Stimulated activated CD4-positive, alpha-beta T cell treated with anti-CD3 and anti-CD28 coated beads, TNF-alpha, amount 100 ng/mL, for 24 hours (primary cell): ENCODE measurements at places on chromosomes 5 and 9.

GRCh38 chr9:93525476-93525875 lies 50.9 kb upstream of the PHF2 start:
- DNase-seq, result no peak

DNA sequence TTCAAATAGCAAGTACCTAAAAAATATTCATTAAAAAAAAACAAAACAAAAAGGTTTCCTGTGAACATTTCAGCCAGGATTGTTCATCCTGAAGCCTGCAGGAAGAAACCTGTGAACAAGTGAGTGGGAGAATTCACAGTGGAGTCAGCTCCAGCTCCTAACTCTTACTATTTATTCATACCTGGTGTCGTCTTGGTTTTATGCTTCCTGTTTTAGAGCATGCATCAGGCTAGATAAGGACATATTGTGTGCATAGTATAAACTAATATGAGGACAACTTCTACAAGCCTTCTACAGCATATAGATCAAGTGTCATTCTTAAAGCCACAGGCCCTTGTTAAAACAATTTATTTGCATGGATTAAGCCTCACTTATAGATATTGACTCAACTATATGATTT lies 169.9 kb downstream of the EFNA5 start:
- DNase-seq, result no peak

- no peak for DNase-seq
Measured at GRCh38 chr9:114799441-114799840, 6.4 kb downstream of the TNFSF15 start.

GRCh38 chr9:99305820-99306811 lies 84.0 kb downstream of the SEC61B start:
- no peak for DNase-seq

DNA sequence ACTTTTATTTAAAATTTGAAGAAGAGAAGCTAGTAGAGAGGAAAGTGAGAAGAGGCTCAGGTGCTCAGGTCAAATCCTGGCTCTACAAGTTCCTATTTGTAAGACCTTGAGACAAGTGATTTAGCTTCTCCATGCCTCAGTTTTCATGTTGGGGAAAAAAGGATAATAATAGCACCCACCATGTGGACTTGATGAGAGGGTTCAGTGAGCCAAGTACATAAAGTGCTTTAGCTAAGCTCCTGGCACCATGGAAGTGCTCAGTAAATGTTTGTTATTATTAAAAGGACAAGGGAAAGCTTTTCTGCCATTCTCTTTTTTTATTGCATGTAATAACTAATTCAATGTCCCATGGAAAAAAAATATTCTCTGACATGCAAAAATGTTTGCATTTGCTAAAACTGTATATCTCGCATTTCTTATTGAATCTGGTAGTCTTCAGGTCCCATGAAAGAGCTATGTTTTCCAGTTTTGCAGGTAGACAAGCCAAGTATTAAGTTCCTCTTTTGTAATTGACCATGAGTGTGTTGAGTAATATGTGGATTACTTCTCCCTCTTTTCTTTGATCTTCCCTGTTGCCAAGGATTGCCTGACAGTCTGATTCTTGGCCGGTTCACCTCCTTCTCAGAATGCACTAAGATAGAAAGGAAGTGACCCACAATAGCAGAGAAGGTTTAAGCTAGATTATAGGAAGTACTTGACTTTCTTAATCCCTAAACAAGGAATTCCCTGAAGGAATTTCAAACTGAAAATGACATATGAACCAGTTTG lies 45.6 kb upstream of the TRIM32 start:
- no peak for DNase-seq

- DNase-seq, result no peak
Measured at GRCh38 chr5:132256783-132257130, 739 bp upstream of the PDLIM4 start.

- no peak for DNase-seq
Measured at GRCh38 chr5:54621709-54622108, 104.2 kb downstream of the SNX18 start.

DNA sequence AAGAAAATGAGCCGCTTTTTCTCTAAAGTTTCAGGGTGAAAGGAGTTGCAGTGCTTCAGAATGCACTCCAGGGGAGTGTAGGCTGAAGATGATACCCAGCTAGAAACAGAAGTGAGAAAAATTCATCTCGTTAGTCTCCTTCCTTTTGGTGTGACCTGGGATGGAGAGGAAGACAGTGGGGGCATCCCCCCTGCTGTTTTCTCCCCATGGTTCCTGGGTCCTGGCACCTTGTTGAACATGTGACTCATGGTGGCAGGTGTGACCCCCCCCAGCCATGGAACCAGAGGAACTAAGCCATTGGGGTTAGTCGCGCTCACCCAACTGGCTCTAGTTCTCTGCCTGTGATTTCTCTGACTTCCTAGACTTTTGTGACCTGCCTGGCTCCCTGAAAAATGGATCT lies 424.6 kb downstream of the CSNK1G3 start:
- no peak for DNase-seq

GRCh38 chr5:80341016-80341775 lies 21.4 kb downstream of the SPZ1 start:
- DNase-seq, result no peak

DNA sequence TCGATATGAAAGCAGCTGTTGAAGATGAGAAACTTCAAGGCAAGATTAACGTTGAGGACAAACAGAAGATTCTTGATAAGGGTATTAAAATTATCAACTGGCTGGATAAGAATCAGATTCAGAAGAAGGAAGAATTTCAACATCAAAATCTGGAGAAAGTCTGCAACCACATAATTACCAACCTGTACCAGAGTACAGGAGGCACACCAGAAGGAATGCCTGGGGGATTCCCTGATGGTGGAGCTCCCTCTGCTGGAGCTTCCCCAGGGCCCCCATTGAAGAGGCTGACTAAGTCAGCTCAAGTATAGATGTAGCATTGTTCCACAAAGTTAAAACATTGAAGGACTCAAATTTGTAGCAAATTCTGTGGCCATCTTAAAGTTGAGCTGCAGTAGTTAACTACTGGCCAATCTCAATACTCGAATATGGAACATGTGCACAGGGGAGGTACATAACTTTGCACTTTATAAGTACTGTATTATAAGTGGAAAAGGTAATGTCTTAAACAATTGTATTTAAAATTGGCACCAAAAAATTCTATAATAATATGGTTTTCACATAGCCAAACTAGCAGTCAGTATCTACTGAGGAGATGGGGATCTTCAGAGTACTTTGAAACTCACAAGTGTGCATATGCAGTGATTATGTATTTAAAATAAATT lies 237.5 kb downstream of the CHSY3 start:
- no peak for DNase-seq

- peak; percentile 50 for DNase-seq
Measured at GRCh38 chr5:132074772-132075718, 1.5 kb downstream of the CSF2 start.

DNA sequence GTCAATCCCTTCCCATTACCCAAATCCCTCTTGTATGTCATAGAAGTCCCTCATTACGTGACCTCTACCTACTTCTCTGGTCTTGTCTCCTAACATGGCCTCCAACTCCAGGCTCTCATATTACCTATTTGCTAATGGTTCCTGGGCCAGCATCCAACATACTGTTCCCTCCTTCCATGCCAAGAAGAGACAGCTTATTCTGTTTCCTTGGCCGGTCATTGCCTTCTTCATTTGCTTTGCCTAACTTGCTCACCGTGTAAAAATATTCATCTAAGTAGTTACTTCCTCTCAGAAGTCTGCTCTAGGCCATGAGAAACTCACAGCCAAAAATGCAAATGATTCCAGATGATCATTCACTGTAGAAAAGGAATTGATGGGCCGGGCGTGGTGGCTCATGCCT lies 8.9 kb upstream of the IL6ST start:
- no peak for DNase-seq

DNA sequence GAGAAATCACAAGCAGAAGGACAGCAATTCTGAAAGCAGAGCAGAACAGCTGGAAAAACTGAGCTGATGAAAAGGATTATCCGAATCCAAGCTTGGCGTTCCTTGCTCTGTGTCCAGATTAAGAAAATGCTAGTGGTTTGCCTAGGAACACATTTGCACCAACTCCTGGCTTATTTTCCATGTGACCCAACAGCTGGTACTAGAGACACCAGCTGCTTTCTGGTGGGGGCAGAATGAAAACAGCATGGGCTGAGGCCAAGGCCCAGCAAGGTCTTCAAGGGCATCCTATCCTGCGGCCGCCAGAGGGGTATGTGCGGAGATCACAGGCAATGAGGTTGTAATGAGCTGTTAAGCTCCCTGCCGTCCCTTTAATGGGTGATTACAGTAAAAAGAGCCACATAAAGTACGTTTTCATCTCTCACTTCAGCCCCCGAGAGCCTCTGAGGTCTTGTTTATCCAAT lies 131.5 kb downstream of the DOCK8 start:
- DNase-seq, result no peak

- DNase-seq, result no peak
Measured at GRCh38 chr5:149024943-149025342, 37.9 kb downstream of the SH3TC2 start.

- DNase-seq, result no peak
Measured at GRCh38 chr9:18405240-18405639, 68.7 kb upstream of the ADAMTSL1 start.

GRCh38 chr9:136401173-136401922 lies 1.4 kb upstream of the SNAPC4 start:
- DNase-seq, result no peak

DNA sequence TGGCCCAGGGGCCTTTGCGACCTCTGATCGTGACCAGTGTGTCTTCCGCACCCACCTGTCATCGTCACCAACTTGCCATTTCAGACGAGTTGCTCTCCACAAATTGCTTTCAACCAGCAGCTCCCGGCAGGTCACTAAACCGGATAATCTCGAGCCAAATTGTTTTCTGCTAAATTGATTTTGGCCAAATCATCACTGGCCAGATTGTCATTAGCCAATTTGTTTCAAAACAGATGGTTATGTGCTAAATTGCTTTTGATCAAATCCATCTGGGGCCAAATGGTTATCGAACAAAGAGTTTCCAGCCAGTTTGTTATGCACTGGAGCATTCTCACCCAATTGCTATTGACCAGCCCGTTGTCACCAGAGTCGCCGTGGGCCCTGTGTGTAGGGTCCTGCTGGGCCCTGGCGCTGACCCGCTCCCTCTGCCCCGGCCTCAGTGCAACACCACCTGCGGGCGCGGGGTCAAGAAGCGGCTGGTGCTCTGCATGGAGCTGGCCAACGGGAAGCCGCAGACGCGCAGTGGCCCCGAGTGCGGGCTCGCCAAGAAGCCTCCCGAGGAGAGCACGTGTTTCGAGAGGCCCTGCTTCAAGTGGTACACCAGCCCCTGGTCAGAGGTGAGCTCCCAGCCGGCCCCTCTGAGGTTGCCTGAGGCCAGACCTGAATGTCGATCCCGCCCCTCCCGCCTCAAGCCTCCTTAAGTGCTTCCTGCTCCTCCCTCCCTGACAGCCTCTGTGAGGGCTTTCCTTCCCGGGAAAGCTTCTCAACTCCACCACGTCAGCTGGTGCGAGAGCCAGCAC lies 35.6 kb downstream of the ADAMTSL2 start:
- DNase-seq, result no peak

- no peak for DNase-seq
Measured at GRCh38 chr5:7671381-7671993, 179.4 kb downstream of the CFAP90 start.

DNA sequence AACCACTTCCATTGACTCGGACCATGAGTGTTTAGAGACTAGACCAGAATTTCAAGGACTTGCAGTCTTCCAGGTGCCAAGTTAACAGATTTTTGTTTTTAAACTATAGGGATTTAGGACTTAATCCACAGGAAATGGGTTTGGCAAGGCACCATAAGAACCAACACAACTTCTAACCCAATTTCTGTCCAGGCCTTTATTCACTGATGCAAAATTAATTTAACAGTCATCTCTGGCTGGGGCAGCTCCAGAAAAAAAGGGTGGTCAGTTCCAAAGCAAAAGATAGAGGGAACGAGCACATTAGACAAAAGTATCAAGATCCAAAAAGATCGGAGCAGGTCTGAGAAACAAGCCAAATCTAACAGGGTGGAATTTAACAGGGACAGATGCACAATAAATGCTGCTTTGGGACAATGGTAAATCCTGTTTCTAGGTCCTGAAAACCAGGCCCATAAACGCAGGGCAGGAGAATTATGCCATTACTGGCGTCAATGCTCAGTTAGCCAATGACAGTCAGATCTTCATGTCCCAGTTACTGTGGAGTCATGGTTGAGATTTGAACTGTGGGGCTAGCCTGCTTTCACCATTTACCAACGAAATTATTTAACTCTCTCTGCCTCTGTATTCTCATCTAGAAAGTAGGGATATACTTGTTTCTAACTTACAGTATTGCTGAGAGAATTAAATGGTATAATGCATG lies 590.8 kb upstream of the BRINP1 start:
- DNase-seq, result no peak

GRCh38 chr9:114154600-114155102 lies 686 bp upstream of the COL27A1 start:
- no peak for DNase-seq

DNA sequence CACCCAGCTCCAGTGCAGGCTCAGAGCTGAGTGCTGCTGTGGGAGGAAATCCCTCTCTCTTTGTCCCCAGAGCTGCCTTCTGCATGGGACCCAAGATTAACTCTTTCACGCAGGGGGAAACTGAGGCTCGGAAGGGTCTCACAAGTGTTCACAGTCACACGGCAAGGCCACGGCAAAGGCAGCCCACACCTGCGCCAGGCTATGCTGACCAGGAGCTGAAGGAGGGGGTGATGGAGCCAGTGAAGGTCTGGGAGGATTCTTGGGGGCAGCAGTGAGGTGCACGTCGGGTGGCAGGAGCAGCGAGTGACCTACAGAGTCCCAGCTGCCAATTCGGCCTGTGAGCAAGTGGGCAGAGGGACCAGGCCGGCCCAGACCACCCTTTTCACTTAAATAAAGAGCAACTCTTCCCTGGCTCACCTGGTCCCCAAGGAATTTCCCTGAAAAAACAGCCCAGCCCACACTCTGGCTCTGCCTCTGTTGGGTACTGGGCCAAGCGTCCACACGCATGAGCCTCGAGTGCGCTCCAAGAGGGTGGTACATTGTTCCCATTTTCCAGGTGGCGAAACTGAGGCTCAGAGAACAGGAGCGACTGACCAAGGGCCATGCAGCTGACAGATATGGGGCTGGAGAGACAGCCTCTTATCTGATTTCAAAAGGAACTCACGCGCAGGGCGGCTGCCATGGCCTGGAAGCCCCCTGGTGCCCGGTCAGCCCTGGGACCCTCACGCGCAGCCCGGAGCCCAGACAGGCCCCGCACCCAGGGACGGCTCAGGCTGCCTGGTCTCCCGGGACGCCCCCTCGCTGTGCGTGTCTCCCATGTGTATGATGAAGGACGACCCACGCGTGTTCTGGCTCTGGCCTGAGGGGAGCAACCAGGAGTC lies 28.2 kb downstream of the SARDH start:
- no peak for DNase-seq

- DNase-seq, result no peak
Measured at GRCh38 chr9:109966643-109967368, 186.8 kb downstream of the PALM2AKAP2 start.
